ENCODE measurements at places on chromosomes 13 and 19.

DNA sequence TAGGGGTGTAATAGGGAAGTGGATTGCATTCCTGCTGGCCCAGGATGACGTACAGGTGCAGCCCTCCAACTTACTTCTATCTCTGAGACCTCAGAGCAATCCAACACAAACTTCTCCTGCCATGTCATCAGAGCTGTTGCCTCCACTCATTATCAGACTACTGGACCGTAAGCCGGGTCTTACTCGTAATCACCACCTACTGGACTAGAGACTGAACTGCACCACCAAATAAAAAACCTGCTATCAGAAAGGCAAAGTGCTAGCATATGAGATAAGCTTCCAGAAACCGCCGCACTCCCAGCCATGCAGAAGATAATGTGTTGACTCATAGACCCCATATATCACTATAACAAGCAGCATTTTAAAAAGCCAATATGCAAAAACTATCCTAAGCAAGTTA, 102.0 kb downstream of the SLITRK1 start:
- H3K4me3 ChIP-seq: no peak overlapping the region
- DNase-seq: no peak
- no peak overlapping the region for H3K27ac ChIP-seq
- no peaks in the 10 kb centered on the region for H3K4me1 ChIP-seq

- H3K36me3 ChIP-seq: no peaks in the 10 kb centered on the region
- H3K27ac ChIP-seq: no peak overlapping the region
- H3K4me3 ChIP-seq: peak overlapping the region; percentile 31
- DNase-seq: peak; percentile 58
- peaks cover 71% of the 10 kb centered on the region for H3K27me3 ChIP-seq
Measured at GRCh38 chr19:55178781-55179599, 1.1 kb downstream of the SYT5 start.

DNA sequence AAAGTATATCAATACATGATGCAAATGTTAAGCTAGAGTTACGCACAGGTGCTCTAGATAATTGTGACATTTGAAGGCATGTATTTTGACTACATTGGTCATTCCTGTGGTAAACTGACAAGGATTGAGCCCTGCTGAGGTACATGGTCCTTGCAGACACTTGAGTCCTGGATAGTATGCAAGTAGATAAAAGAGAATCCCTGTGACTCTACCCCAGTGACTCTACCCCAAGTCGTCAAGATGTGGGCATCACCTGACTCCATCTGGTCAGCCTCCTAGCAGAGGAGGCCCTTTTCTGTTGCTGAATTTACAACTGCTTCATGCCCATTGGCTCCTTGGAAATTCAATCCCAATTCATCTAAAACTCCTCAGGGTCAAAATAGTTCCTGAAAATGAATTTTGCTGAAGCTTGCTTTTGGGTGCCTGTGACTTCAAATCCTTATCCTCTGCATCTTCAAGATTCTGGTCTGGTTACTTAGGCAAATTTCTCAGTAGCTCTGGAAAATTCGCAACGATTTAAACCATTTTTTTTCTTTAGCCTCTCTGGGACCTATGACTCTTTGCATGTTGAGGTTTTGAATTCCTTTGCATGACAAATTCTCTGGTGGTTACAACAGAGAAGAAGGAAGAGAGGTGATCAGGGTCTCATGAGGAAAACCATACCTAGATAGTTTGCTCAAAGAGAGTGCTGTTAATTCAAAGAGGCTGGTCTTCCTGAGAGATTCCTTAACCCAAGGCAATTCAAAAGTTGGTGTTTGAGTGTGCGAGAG, 422.1 kb downstream of the FGF9 start:
- H3K4me3 ChIP-seq: no peak overlapping the region
- H3K27ac ChIP-seq: no peak overlapping the region
- H3K27me3 ChIP-seq: no peaks in the 10 kb centered on the region
- H3K36me3 ChIP-seq: no peaks in the 10 kb centered on the region

- H3K4me1 ChIP-seq: no peaks in the 10 kb centered on the region
- no peaks in the 10 kb centered on the region for H3K36me3 ChIP-seq
- no peak overlapping the region for H3K27ac ChIP-seq
- H3K27me3 ChIP-seq: peaks cover 24% of the 10 kb centered on the region
- H3K4me3 ChIP-seq: no peak overlapping the region
- DNase-seq: no peak
Measured at GRCh38 chr13:110802260-110802659, 88.8 kb downstream of the ING1 start.
